Mesothelial cell of epicardium (in vitro differentiated cells): ENCODE measurements at places on chromosomes 1 and 21. TPM values are rescaled to one million over a fixed set of nuclear protein-coding genes. Genes with fewer than 3 reads are reported as not detected.
A peak's percentile ranks its signal among the peaks of the same experiment; 100 is the strongest.

DNA sequence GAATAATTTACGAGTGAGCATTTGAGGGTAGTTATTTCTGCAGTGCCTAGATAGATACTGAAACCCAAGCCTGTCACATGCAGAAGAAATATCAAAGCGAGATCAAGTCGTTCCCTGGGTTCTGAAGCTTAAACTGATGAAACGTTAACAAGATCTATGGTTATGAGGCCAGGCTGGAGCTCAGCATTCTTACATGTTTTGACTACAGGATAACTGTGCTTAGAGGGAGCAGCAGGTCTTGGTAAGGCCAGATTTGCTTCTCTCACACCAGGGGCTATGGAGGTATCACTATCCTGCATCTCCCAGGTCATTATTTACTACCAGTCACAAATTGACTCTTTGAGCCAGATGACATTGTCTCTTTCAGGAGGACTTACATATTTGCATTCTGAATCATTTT is 1401.4 kb upstream of the PRMT6 start:
- H3K27me3 ChIP-seq, result no peaks in the 10 kb centered on the region
- no peak overlapping the region for H3K27ac ChIP-seq
- DNase-seq, result no peak
- no peak overlapping the region for H3K4me3 ChIP-seq
- H3K36me3 ChIP-seq, result no peaks in the 10 kb centered on the region

GRCh38 chr1:21619375-21619947 is 49.7 kb downstream of the RAP1GAP start:
- peak overlapping the region; percentile 30 for H3K4me3 ChIP-seq
- H3K27ac ChIP-seq, result no peak overlapping the region
- no peaks in the 10 kb centered on the region for H3K27me3 ChIP-seq
- peaks cover 36% of the 10 kb centered on the region for H3K4me1 ChIP-seq

- no peaks in the 10 kb centered on the region for H3K36me3 ChIP-seq
- no peak overlapping the region for H3K27ac ChIP-seq
- H3K4me1 ChIP-seq, result no peaks in the 10 kb centered on the region
- DNase-seq, result no peak
- no peaks in the 10 kb centered on the region for H3K27me3 ChIP-seq
- no peak overlapping the region for H3K4me3 ChIP-seq
Measured at GRCh38 chr1:207268337-207268736, 53.1 kb upstream of the CD55 start.

- no peak overlapping the region for H3K4me3 ChIP-seq
- no peaks in the 10 kb centered on the region for H3K27me3 ChIP-seq
- H3K27ac ChIP-seq, result no peak overlapping the region
Measured at GRCh38 chr1:193310564-193310963, 124.2 kb upstream of the B3GALT2 start.

DNA sequence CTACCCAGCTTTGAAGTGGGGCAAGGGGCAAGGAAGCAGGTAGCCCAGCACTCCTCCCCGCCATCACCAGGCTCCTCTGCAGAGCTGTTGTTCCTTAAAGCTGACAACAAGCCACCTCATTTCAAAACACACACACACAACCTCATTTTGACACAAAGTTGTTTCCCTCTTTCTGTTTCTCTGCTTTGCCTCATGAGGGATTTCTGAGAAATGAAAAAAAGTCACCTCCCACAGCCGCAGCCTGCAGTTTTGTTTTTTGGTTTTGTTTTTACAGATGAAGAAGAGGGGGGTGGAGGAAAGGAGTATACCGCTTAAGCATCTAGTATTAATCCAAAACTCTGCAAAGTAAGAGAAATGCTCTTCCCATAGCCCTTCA is 12.1 kb downstream of the MCL1 start:
- no peak for DNase-seq
- peaks cover 64% of the 10 kb centered on the region for H3K4me1 ChIP-seq
- H3K4me3 ChIP-seq, result peak overlapping the region; percentile 52
- peak overlapping the region; percentile 100 for H3K27ac ChIP-seq
- peaks cover 4% of the 10 kb centered on the region for H3K36me3 ChIP-seq

- no peaks in the 10 kb centered on the region for H3K27me3 ChIP-seq
- peaks cover 14% of the 10 kb centered on the region for H3K36me3 ChIP-seq
- H3K4me1 ChIP-seq, result peaks cover 73% of the 10 kb centered on the region
- H3K27ac ChIP-seq, result peak overlapping the region; percentile 30
- H3K4me3 ChIP-seq, result peak overlapping the region; percentile 79
Measured at GRCh38 chr1:94538243-94538827, 3.2 kb downstream of the F3 start.

DNA sequence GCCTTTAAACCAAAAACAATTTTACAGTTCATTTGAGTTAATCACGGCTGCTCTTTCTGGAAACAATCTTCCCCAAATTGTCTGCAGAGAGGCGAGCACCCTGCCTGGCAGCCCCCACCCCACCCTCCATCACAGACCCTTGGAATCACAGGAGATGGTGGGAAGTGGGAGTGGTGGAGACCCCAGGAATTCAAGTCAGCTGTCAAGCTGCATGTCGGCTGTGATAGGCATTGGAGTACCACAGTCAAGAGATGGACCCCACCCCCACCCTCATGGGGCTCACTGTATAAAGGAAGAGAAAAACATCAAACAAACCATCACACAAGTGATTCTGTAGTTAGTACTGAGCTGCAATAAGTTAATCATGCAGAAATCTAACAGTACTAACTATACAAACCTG is 360.4 kb downstream of the MATN1 start:
- no peak overlapping the region for H3K27ac ChIP-seq
- H3K27me3 ChIP-seq, result peaks cover 24% of the 10 kb centered on the region
- H3K4me1 ChIP-seq, result no peaks in the 10 kb centered on the region
- DNase-seq, result no peak

DNA sequence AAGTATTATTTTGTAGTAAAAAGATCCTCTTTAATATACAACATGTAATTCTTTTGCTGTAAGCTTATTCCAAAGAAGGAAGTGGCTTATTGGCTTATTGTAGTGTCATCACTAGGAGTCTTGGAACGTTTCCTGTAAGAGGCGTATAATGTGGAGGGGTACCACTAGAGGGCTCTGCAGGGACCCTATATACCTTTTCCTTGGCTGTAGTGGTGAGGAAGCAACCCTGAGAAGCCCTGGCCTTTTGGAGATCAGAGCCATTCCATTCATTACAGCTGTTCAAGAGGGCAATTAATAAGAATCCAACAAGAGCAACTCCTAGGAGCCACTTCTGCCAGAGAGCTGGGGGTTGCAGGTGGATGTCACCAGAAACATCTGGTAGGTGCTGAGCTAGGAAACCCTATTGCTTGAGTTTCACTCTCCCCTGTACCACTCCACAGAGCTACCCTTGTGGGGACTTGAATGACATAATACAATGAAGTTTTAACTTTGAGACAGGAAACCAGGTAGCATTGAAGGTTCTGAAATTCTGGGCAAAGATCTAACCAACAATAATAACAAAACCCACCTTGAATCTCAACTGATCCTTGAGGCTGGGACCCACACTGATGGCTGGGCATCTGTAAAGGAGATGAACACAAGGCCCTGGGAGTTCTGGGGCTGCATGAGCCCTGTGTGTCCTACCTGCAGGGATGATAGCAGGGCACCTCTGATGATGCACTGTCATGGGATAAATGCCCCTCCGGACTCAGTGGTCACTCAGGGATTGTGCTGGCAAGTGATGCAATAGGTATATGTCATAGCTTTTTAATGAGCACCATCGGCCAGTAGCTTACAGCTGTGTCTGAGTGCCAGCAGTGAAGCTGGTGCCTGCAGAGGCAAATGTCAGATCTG is 160.2 kb upstream of the COA6 start:
- H3K4me1 ChIP-seq, result peaks cover 4% of the 10 kb centered on the region
- H3K4me3 ChIP-seq, result peak overlapping the region; percentile 34
- no peak for DNase-seq
- H3K36me3 ChIP-seq, result no peaks in the 10 kb centered on the region
- peaks cover 67% of the 10 kb centered on the region for H3K27me3 ChIP-seq

- no peak overlapping the region for H3K4me3 ChIP-seq
- peaks cover 33% of the 10 kb centered on the region for H3K27me3 ChIP-seq
- DNase-seq, result no peak
- H3K36me3 ChIP-seq, result no peaks in the 10 kb centered on the region
- peaks cover 40% of the 10 kb centered on the region for H3K4me1 ChIP-seq
- no peak overlapping the region for H3K27ac ChIP-seq
Measured at GRCh38 chr1:15326691-15327588, 79.9 kb downstream of the FHAD1 start.

DNA sequence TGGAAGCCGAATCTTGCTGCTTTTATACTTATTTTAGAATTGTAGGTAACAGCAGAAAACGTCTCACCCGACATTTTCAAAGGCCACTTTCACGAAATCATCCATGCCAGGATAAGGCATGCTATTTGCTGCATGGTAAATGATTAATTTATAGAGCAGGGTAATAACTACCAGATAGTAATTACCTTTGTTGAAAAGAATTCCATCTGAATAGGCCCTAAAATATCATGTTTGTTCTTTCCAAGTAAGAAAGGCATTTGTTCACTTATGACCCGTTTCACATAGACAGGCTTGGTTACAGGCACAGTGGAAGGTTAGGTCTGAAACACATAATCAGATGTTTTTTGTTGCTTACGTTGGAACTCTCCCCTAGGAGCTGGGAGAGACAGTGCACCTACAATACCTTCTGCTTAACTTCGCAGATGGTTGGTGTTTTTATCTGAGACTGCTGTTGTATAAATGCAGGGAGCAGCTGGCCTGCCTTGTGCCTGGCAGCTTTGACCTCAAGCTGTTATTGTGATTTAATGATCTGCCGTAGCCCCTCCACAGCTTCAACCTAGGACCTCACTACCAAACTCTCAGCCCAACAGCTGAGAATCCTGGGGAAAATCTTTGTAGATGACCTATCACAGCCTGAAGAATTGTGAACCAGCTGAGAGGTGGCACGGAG is 1.6 kb downstream of the SLC44A3 start:
- H3K36me3 ChIP-seq, result peaks cover 6% of the 10 kb centered on the region
- H3K4me1 ChIP-seq, result peaks cover 38% of the 10 kb centered on the region
- no peaks in the 10 kb centered on the region for H3K27me3 ChIP-seq
- no peak for DNase-seq

- no peak overlapping the region for H3K4me3 ChIP-seq
- H3K4me1 ChIP-seq, result peaks cover 4% of the 10 kb centered on the region
- DNase-seq, result no peak
- H3K27ac ChIP-seq, result no peak overlapping the region
- peaks cover 46% of the 10 kb centered on the region for H3K36me3 ChIP-seq
Measured at GRCh38 chr1:61904354-61904753, 162.1 kb downstream of the PATJ start.

GRCh38 chr1:93820554-93821422 is 58.2 kb downstream of the DNTTIP2 start:
- no peak overlapping the region for H3K27ac ChIP-seq
- H3K36me3 ChIP-seq, result no peaks in the 10 kb centered on the region
- H3K4me1 ChIP-seq, result peaks cover 36% of the 10 kb centered on the region
- no peak overlapping the region for H3K4me3 ChIP-seq
- no peaks in the 10 kb centered on the region for H3K27me3 ChIP-seq

- DNase-seq, result no peak
- peaks cover 55% of the 10 kb centered on the region for H3K27me3 ChIP-seq
- H3K27ac ChIP-seq, result no peak overlapping the region
- H3K4me3 ChIP-seq, result no peak overlapping the region
Measured at GRCh38 chr1:34688006-34688741, 66.7 kb upstream of the GJB5 start.

GRCh38 chr1:154386643-154387352 is 18.3 kb upstream of the IL6R start:
- peaks cover 10% of the 10 kb centered on the region for H3K27me3 ChIP-seq
- no peak overlapping the region for H3K27ac ChIP-seq
- H3K4me1 ChIP-seq, result no peaks in the 10 kb centered on the region
- no peak for DNase-seq
- H3K4me3 ChIP-seq, result no peak overlapping the region

GRCh38 chr1:41847733-41848132 is 71.0 kb downstream of the HIVEP3 start:
- H3K36me3 ChIP-seq, result no peaks in the 10 kb centered on the region
- H3K4me1 ChIP-seq, result peaks cover 7% of the 10 kb centered on the region
- no peak overlapping the region for H3K27ac ChIP-seq
- no peaks in the 10 kb centered on the region for H3K27me3 ChIP-seq

DNA sequence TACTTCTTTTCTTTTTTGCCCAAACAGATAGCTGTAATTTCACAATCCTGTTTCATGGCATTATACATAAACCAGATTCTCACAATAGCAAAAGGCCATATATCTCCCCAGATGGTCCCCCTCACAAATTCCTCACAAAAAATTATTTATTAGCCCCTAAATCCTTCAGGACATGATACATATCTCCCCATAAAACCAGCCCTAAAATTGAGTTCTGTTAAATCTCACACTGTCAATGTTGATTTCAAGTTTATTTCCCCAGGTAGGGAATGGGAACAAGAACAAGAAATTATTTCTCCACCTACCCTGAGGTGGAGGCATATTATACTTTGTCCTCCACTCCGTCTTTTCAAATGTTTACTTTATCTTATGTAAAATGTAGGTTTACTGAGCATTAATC is 163.4 kb upstream of the CHRM3 start:
- H3K27ac ChIP-seq, result no peak overlapping the region
- DNase-seq, result no peak
- no peaks in the 10 kb centered on the region for H3K4me1 ChIP-seq
- peaks cover 17% of the 10 kb centered on the region for H3K36me3 ChIP-seq

DNA sequence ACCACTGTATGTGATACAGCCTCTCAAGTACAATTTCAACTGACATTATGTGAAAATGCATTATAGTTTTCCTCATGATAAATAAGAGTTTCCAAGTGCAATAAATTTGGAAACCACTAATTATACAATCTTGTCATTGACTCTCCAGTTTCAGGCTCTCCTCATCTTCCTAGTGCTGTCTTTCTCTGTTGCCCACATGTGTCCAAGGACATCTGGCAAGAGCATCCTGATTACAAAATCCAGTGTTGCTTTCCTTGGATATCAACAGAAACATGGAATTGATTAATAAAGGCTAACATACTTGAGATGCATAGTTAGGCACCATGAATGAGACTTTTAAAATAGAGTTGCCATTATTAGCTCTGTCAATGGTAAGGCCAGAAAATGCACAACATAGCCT is 15.6 kb upstream of the MAP10 start:
- H3K27ac ChIP-seq, result no peak overlapping the region
- H3K4me1 ChIP-seq, result peaks cover 9% of the 10 kb centered on the region
- no peaks in the 10 kb centered on the region for H3K27me3 ChIP-seq
- DNase-seq, result no peak
- H3K4me3 ChIP-seq, result no peak overlapping the region

GRCh38 chr1:227736814-227737432 is 1.7 kb downstream of the SNAP47 start:
- peak overlapping the region; percentile 87 for H3K4me3 ChIP-seq
- peaks cover 4% of the 10 kb centered on the region for H3K36me3 ChIP-seq
- peak overlapping the region; percentile 76 for H3K27ac ChIP-seq

DNA sequence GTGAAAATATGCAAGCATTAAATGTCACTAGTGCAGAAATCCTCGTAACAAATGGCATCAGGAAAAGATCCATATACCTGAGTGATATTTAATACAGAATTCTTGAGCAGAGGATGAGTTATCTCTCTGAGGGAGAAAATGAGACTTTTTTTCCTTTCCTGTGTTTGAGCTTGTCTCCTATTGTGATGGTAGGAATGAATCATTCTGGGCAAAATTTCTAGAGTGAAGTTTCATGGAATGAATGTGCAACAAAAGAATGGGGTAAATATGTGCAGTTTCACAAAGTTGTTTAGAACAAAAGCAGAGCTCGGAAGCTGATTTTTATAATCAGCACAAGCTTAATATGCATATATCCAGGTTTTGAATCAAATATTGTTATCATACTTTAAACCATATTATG is 4.6 kb downstream of the CTPS1 start:
- peaks cover 29% of the 10 kb centered on the region for H3K36me3 ChIP-seq
- no peak overlapping the region for H3K4me3 ChIP-seq
- H3K27me3 ChIP-seq, result no peaks in the 10 kb centered on the region
- no peak overlapping the region for H3K27ac ChIP-seq
- DNase-seq, result no peak
- peaks cover 35% of the 10 kb centered on the region for H3K4me1 ChIP-seq

The NGF gene
- 4.2 to 4.6 TPM (median 4.5 TPM) in 3 replicates for total RNA-seq

The NLRP3 gene
- 0.13 to 0.34 TPM (median 0.22 TPM) in 3 replicates for total RNA-seq

The TBX19 gene
- 2.4 to 2.9 TPM (median 2.6 TPM) in 3 replicates for total RNA-seq

The S100A7 gene
- not detected in 3 replicates for total RNA-seq

The LCE2B gene
- not detected in 3 replicates for total RNA-seq
